Heart left ventricle (tissue), 16 donors: ENCODE measurements at places on chromosomes 4 and X. TPM values are rescaled to one million over a fixed set of nuclear protein-coding genes. Genes with fewer than 3 reads are reported as not detected.
A peak's percentile ranks its signal among the peaks of the same experiment; 100 is the strongest.

The DUSP9 gene
- polyA plus RNA-seq, result 0.04 TPM

DNA sequence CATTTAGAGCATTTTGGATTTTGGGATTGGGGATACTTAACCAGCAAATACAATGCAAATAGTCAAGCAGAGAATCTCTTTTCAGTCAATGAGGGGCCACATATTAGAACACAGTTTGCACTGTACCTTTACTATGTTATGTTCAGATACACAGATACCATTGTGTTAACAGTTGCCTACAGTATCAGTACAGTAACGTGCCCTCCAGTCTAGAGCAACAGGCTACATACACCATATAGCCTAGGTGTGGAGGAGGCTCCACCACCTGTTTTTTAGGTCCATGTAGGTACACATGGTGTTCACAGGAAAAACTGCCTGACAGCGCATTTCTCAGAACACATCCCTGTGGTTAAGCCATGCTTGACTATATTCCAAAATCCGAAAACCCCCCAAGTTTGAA lies 9.1 kb downstream of the GRPEL1 start:
- no peak overlapping the region for H3K4me3 ChIP-seq
- peaks cover 79% of the 10 kb centered on the region for H3K36me3 ChIP-seq
- no peaks in the 10 kb centered on the region for H3K4me1 ChIP-seq
- no peak for DNase-seq

The ABLIM2 gene
- 11.1 TPM for polyA plus RNA-seq

- DNase-seq, result no peak
- H3K27me3 ChIP-seq, result no peaks in the 10 kb centered on the region
- H3K4me1 ChIP-seq, result peaks cover 9% of the 10 kb centered on the region
- H3K36me3 ChIP-seq, result peaks cover 11% of the 10 kb centered on the region
- peak overlapping the region; percentile 49 for H3K27ac ChIP-seq
Observed at GRCh38 chr4:87502580-87503238, 26.5 kb downstream of the SPARCL1 start.

GRCh38 chr4:38306482-38307071 lies 346.4 kb downstream of the PTTG2 start:
- H3K4me1 ChIP-seq, result no peaks in the 10 kb centered on the region
- no peak overlapping the region for H3K4me3 ChIP-seq
- H3K36me3 ChIP-seq, result no peaks in the 10 kb centered on the region
- no peak for DNase-seq
- no peaks in the 10 kb centered on the region for H3K27me3 ChIP-seq

- no peaks in the 10 kb centered on the region for H3K36me3 ChIP-seq
- DNase-seq, result no peak
- no peaks in the 10 kb centered on the region for H3K4me1 ChIP-seq
- no peak overlapping the region for H3K4me3 ChIP-seq
- no peaks in the 10 kb centered on the region for H3K27me3 ChIP-seq
- H3K27ac ChIP-seq, result no peak overlapping the region
Observed at GRCh38 chr4:104073229-104073628, 353.4 kb upstream of the TACR3 start.

DNA sequence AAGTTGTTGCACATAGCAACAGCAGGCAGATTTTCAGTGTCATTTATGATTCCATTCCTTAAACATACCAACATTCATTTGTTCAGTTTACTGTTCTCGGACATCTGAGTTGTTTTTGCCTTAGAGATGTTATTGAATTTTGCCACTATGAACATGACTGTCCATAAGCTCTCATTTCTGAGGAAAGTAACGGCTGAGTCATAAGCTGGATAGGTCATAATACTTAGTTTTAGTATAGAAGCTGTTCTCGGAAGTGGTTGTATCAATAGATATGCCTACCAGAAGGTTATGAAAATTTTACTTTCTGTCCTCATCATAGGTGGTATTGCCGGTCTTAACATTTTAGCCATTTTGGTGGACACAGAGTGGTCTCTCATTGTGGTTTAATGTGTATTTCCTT lies 157.1 kb upstream of the CLNK start:
- H3K27me3 ChIP-seq, result no peaks in the 10 kb centered on the region
- no peak for DNase-seq
- H3K36me3 ChIP-seq, result no peaks in the 10 kb centered on the region
- H3K4me3 ChIP-seq, result no peak overlapping the region
- H3K4me1 ChIP-seq, result no peaks in the 10 kb centered on the region
- no peak overlapping the region for H3K27ac ChIP-seq

DNA sequence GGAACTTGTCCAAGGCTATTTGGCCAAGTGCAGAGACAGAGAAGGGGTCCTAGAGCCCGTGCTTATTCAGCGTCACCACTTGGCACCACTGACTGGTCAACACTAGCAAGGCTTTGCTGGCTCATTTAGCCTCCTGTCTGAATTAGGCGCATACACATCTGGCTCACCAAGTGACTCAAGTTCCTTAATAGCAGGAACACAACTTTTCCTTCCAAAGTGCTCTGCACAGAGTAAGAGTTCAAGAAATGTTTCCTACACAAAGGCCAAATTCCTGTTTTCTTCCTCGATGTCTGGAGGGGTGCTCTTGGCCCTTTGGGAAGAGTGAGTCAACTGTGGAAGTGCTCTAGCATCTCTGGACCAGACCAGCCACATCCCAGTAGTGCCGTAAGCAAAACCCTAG lies 26.8 kb upstream of the CENPU start:
- H3K4me1 ChIP-seq, result peaks cover 27% of the 10 kb centered on the region
- no peak overlapping the region for H3K4me3 ChIP-seq
- no peaks in the 10 kb centered on the region for H3K27me3 ChIP-seq
- H3K36me3 ChIP-seq, result peaks cover 86% of the 10 kb centered on the region

DNA sequence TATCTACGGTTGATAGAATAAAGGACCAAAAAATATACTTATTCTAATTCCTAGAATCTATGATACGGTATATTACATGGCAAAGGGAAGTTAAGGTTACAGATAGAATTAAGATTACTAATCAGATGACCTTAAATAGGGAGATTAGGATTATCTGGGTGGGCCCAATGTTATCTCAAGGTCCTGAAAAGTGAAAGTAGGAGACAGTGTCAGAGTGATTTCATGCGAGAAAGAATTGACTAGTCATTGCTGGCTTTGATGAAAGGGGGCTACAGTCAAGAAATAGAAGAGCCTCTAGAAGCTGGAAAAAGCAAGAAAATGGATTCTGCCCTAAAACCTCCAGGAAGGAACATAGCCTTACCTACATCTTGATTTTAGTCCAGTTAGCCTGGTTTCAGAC lies 176.9 kb upstream of the PPP1R2C start:
- no peak overlapping the region for H3K27ac ChIP-seq
- H3K36me3 ChIP-seq, result no peaks in the 10 kb centered on the region
- H3K4me3 ChIP-seq, result no peak overlapping the region
- no peak for DNase-seq

GRCh38 chr4:100985576-100985975 lies 361.8 kb downstream of the PPP3CA start:
- H3K27ac ChIP-seq, result no peak overlapping the region
- no peaks in the 10 kb centered on the region for H3K27me3 ChIP-seq
- H3K4me3 ChIP-seq, result no peak overlapping the region
- DNase-seq, result no peak
- H3K36me3 ChIP-seq, result no peaks in the 10 kb centered on the region

DNA sequence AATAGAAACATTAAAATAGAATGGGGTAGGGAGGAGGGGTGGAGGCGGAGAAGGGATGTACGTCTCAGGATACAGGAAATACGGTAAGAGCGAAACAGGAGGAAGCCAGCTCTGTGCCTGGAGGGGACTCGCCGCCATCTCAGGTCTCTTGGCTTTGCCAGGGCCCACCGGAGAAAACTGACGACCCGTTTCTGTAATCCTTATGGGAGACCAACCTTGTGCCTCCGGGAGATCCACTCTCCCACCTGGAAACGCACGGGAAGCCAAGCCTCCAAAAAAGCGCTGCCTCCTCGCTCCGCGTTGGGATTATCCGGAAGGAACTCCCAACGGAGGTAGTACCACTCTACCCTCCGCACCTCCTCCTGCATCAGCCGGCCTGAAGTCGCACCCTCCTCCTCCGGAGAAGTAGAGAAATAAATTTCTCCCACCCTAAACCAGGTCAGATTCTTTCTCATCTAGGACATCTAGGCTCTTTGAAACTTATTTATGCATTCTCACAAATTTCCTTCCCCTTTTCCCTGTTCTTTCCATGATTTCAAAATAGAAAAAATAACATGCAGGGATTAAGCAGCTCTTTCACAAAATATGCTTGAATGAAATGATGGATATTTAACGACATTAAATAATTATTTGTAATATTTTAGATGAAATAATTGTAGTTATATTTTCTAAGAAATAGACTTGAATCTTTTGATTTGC lies at the start of gene NBDY:
TSS of gene NBDY (plus strand) at position 92 of the 699 bp plus-strand sequence. CDS start at position 203, 111 bp downstream.
- H3K27ac ChIP-seq, result peak within 1 kb of the TSS; percentile 70
- peak within 1 kb of the TSS; percentile 37 for H3K4me3 ChIP-seq
- H3K36me3 ChIP-seq, result no peaks in the 10 kb centered on the region
- no peaks in the 10 kb centered on the region for H3K27me3 ChIP-seq
- H3K4me1 ChIP-seq, result no peaks in the 10 kb centered on the region
- DNase-seq, result peak; percentile 39

DNA sequence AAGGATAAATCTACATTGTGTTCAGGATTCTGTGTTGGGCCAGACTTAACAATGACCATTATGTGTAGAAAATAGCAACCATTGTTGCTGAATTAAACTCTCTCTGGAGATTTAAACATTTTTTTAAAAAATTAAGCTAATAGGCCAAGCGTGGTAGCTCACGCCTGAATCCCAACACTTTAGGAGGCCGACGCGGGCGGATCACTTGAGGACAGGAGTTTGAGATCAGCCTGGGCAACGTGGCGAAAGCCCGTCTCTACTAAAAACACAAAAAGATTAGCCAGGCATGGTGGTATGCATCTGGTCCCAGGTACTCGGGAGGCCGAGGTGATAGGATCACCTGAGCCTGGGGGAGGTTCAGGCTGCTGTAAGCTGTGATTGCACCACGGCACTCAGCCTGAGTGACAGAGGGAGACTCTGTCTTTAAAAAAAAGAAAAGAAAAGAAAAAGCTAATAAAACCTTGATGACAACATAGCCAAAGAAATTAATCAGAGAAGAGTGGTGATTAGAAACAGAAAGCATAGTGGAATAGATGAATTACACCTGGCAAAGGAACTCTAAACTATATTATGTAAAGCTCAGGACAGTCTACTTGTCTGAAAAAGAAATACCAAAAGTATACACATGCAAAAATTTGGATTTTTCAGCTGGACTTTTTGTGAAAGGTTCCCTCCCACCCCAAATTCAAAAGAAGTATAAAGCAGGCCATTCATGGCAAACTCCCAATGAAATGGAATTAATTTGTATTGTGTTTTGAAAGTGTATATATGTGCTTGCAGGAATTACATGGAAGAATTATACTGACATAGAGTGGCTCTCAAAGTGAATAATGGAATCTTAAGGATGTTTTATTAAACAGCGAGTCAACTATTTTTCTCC lies 21.9 kb downstream of the PLS3 start:
- peak overlapping the region; percentile 15 for H3K4me3 ChIP-seq
- no peaks in the 10 kb centered on the region for H3K36me3 ChIP-seq
- H3K27me3 ChIP-seq, result no peaks in the 10 kb centered on the region
- DNase-seq, result no peak

The BANK1 gene
- polyA plus RNA-seq, result 0.08 TPM

- no peaks in the 10 kb centered on the region for H3K4me1 ChIP-seq
- no peak for DNase-seq
- no peak overlapping the region for H3K27ac ChIP-seq
- H3K36me3 ChIP-seq, result no peaks in the 10 kb centered on the region
- H3K27me3 ChIP-seq, result no peaks in the 10 kb centered on the region
Observed at GRCh38 chrX:19625612-19626011, 110.3 kb upstream of the MAP3K15 start.

GRCh38 chr4:10007793-10008608 lies 13.3 kb downstream of the SLC2A9 start:
- H3K27ac ChIP-seq, result no peak overlapping the region
- DNase-seq, result no peak
- no peaks in the 10 kb centered on the region for H3K36me3 ChIP-seq
- no peak overlapping the region for H3K4me3 ChIP-seq
- no peaks in the 10 kb centered on the region for H3K27me3 ChIP-seq

- DNase-seq, result no peak
- no peaks in the 10 kb centered on the region for H3K4me1 ChIP-seq
- no peak overlapping the region for H3K27ac ChIP-seq
- no peaks in the 10 kb centered on the region for H3K36me3 ChIP-seq
- H3K27me3 ChIP-seq, result no peaks in the 10 kb centered on the region
Observed at GRCh38 chr4:106569146-106570031, 200.8 kb upstream of the GIMD1 start.

DNA sequence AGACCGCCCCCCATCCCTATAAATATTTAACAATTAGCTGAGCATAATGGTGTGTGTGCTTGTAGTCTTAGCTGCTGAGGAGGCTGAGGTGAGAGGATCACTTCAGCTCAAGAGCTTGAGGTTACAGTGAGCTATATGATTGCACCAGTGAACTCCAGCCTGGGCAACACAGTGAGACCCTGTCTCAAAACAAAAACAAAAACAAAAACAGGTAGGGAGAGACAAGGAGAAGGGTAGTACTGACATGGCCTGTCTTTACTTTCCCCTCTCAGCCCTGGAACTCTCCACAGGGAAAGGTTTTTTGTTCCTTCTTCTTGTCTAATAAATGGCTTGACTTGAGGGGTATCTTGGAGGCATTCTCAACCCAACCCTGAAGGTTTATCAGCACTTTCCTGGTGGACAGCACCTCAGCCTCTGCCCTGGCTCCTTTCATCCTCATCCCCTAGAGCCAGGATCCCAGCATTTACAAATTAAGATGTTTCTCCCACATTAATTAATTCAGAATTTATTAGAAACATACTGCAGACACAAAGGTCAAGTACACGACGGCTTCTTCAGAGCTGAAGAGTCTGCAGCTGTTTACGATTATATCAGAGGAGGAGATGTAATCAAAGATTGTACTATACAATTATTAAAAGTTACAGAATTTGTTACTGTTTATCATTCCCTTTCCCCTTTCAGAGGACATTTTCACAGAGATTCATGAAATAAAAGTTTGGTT lies 131.8 kb downstream of the AFF1 start:
- no peak for DNase-seq
- H3K27me3 ChIP-seq, result no peaks in the 10 kb centered on the region
- H3K4me3 ChIP-seq, result no peak overlapping the region
- peaks cover 5% of the 10 kb centered on the region for H3K36me3 ChIP-seq
- peaks cover 50% of the 10 kb centered on the region for H3K4me1 ChIP-seq

GRCh38 chrX:81615979-81616378 lies 414.1 kb downstream of the SH3BGRL start:
- H3K27me3 ChIP-seq, result no peaks in the 10 kb centered on the region
- no peak overlapping the region for H3K4me3 ChIP-seq
- H3K27ac ChIP-seq, result no peak overlapping the region
- H3K4me1 ChIP-seq, result no peaks in the 10 kb centered on the region
- H3K36me3 ChIP-seq, result no peaks in the 10 kb centered on the region
